ENCODE measurements at places on chromosomes 2 and 18.

GRCh38 chr2:15856318-15856717 is 84.0 kb upstream of the MYCN start:
- no peak for DNase-seq

GRCh38 chr2:44535376-44535775 is 173.6 kb downstream of the CAMKMT start:
- no peak for DNase-seq

GRCh38 chr2:152407204-152407721 is 72.3 kb downstream of the FMNL2 start:
- no peak for DNase-seq

DNA sequence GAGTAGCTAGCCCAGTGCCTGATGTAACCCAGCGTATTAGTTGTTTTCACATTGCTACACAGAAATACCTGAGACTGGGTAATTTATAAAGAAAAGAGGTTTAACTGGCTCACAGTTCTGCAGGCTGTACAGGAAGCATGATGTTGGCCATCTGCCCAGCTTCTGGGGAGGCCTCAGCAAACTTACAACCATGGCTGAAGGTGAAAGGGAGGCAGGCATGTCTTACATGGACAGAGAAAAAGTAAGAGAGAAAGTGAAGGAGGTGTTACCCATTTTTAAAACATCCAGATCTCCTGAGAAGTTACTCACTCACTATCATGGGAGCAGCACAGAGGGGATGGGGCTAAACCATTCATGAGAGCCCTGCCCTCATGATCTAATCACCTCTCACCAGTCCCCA is 6.1 kb upstream of the CYRIA start:
- DNase-seq, result no peak

DNA sequence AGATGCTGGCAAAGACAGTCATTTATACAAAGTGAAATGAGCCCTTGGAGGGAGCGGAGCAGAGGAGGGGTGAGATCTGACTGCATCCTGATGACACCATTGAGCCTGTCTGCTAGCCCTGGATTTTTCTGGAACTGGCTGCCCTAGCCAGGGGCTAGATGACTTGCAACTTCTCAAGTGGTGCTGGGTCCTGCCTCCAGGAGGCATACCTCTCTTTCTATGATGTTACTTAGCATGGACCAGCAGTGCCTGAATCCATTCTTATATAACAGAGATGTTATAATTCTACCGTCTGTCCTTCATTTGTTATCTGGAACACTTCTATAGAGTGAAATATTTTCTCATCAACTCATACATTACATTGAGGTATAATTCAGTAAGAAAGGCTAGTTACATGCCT is 8.5 kb upstream of the TWIST2 start:
- DNase-seq, result no peak

DNA sequence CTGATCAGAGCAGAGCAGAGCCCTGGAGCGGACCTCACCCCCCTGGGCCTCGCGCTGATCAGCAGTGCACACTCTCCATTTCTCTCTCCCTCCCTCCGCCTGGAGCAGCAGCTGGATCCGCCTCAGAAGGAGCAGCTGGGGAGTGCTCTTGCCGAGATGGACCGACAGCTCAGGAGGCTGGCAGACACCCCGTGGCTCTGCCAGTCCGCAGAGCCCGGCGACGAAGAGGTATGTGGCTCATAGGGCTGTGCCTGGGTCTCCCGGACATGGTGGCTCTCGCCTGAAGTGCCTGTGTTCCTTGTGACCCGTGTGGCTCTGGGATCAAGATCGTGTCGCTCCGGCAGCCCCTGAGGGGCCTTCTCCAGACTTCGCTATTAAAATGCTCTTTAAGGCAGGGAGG is 102.5 kb downstream of the USP40 start:
- DNase-seq, result no peak

- DNase-seq, result no peak
These were observed 7.9 kb downstream of the DES start for GRCh38 chr2:219426068-219426443.

DNA sequence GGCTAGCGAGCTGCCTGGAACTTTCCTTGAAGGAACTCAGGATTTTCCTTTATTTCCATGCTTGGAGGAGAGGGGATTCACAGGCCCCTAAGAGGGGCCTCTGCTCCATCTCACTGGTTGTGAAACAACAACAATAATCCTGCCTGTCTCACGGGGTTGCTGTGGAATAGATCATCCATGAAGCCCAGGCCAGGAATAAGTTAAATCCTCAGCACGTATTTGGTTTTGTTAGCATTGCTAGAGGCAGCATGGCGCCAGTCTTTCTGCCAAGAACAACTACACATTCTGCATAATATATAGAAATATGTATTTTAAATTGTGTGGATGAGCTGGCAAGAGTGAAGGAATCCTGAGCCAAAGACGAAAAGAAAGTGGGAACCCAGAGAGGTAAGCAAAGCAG is 80.8 kb upstream of the L3MBTL4 start:
- no peak for DNase-seq

GRCh38 chr2:174788291-174788929 is 24.1 kb upstream of the CHRNA1 start:
- no peak for DNase-seq

- no peak for DNase-seq
These were observed 531.8 kb upstream of the ID2 start for GRCh38 chr2:8149985-8150539.
